Frontal cortex (tissue), 4 donors: ENCODE measurements at places on chromosomes 4 and X. TPM values are rescaled to one million over a fixed set of nuclear protein-coding genes. Genes with fewer than 3 reads are reported as not detected.

- no peak for DNase-seq
These were observed 34.1 kb upstream of the SPON2 start for GRCh38 chr4:1206299-1207156.

DNA sequence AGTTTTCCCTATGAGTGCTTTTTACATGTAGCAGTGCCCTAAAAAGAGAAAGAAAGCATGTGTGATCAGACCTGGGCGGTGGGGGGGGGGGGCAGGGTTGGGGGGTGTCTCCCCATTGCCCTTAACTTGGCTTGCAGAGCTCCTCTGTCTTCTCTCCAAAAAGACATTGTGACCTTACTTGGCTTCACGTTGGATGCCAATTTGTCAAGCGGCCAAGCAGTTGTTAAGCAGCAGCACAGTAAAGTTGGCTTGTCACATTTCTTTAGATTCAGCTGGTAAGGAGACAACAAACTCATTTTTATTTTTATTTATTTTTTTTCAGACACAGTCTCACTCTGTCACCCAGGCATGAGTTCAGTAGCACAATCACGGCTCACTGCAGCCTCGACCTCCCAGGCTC is 57.3 kb upstream of the ZNF157 start:
- DNase-seq, result no peak

The SERTM2 gene
- total RNA-seq, result under 0.01 TPM

DNA sequence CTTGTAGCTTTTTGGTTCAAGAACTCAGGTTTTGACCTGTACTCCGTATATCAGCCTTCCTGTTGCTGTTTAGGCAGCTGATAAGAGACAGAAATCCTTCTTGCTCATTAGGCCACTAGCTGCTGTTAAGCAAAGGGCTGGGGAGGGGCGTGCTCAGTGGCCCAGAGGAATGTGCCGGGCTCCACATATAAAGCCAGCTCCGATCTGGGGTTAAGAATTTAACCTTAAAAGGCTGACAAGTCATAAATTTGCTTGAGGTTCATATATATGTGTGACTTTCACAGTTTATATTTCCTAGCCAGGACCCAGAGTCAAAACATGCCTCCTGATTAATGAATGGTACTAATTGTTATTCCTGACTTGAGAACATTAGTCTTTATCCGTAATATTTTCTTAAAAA is 15.3 kb downstream of the GPC3 start:
- no peak for DNase-seq

- no peak for DNase-seq
These were observed 266.7 kb upstream of the MAGEB2 start for GRCh38 chrX:29948653-29949052.

GRCh38 chr4:38122060-38122459 is 161.9 kb downstream of the PTTG2 start:
- DNase-seq, result no peak

- DNase-seq, result no peak
These were observed 30.7 kb upstream of the RAPGEF2 start for GRCh38 chr4:159071969-159072765.
